Stimulated activated CD8-positive, alpha-beta memory T cell treated with anti-CD3 and anti-CD28 coated beads, Interleukin-7, amount 100 ng/mL, for 48 hours (primary cell): ENCODE measurements at places on chromosomes 16 and 17.

GRCh38 chr17:3012926-3013581 lies 50.4 kb downstream of the OR1D5 start:
- peak; percentile 29 for DNase-seq

GRCh38 chr17:2560658-2561057 lies 32.8 kb upstream of the PAFAH1B1 start:
- DNase-seq, result no peak

DNA sequence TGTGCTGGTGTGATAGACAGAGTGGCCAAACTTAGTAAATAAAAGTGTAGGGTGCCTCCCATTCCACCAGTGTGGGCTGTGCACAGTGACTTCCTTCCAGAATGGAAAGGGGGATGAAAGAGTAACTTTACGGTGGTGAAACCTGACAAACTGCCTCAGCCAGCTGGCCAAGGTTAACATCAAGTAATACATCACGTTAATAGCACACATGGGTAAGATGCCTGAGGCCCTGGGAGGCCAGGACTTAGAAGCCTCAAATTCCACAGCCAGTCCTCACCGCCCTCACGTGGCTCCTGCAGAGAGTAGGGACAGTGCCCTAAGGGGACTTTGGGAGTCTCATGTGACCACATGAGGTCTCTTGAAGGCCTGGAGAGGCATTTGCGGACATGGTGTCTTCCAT lies 14.1 kb downstream of the RMI2 start:
- no peak for DNase-seq

DNA sequence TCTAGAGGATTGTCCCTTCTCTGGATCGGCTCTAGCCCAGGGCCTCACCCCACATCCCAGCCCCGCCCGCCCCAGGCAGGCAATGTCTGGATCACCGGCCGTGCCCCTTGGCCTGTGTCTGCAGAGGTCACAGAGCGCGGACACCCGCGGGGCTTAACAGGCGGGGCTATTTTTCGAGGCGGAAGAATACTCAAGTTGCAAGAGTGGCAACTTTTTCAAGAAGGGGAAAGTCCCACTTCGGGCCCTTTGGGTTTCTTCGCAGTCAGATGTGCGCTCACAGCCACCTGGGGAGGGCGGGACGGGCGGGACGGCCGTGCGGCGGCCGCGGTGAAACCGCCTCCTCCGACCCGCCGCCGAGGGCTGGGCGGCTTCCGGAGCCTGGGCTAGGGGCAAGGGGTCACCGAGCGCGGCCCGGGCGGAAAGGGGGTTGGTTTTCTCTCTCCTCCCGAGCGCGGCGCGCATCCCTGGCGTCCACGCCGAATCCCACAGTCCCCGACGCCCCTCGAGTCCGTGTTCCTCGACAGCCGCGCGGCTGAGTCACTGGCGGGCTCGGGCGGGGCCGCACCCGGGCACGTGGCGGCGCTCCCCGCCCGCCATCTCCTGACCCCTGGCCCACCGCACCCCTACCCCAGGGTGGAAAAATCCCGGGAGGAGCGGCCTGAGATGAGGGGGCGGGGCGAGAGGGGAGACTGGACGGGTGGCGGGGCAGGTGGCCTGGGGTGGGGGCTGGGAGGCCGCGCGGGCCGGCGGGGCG lies 1.2 kb upstream of the PFN1 start:
- DNase-seq, result peak; percentile 60

DNA sequence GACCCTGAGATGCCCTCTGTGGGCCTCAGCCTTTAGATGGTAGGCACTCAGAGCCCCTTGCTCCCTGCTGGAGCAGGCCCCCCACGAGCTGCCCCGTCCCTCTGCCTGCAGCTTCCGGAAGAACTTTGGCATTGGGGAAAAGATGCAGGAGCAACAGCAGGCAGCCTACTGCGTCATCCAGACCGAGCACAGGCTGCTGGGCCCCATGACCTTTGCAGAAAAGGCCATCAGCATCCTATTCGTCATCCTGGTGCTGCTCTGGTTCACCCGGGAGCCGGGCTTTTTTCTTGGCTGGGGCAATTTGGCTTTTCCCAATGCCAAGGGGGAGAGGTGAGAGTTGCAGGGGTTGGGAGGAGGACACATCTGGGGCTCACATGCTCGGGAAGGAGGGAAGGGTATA lies 12.7 kb upstream of the FOXN1 start:
- DNase-seq, result no peak

GRCh38 chr17:31318851-31319661 lies 2.4 kb downstream of the EVI2A start:
- no peak for DNase-seq

GRCh38 chr16:51109173-51109572 lies 41.9 kb downstream of the SALL1 start:
- no peak for DNase-seq

- no peak for DNase-seq
Measured at GRCh38 chr16:68257251-68257905, 6.9 kb upstream of the SLC7A6 start.

DNA sequence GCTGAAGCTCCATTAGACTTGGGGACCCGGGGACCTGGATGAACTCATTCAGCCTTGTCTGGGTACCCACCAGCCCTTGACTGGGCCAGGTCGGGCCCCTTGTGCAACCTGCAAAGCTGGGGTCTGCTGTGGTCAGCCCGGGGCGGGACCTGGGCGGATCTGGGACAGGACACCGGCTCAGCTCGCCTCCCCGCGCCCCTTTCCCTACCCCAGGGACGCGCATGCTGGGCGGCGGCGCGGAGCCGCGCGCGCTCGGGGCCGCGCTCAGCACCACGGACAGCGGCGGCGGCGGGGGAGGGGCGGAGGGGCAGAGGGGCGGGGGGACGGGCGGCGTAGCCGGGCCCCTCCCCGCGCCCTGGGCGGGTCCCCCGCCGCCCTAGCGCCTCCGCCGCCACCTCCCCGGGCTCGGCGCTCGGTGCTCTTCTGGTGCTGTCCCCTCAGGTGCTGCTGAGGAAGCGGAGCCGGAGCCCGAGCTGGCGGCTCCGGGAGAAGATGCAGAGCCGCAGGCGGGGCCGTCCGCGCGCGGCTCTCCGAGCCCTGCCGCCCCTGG lies 7.4 kb downstream of the ACD start:
- no peak for DNase-seq
